Head of caudate nucleus (tissue), 42 donors: ENCODE measurements at places on chromosomes 16 and 17.

DNA sequence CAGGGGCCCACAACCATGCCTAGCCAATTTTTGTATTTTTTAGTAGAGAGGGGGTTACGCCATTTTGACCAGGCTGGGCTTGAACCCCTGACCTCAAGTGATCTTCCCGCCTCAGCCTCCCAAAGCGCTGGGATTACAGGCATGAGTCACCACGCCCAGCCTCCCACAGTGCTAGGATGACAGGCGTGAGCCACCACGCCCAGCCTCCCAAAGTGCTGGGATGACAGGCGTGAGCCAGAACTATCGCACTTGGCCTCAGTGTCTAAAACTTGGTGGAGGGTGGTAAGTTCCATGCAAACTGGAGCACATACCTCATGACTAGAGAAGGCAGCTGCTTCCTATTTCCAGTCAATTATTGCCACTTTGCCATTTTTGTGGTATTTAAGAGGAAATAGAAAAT lies 7.1 kb downstream of the HSD17B2 start:
- DNase-seq: no peak

DNA sequence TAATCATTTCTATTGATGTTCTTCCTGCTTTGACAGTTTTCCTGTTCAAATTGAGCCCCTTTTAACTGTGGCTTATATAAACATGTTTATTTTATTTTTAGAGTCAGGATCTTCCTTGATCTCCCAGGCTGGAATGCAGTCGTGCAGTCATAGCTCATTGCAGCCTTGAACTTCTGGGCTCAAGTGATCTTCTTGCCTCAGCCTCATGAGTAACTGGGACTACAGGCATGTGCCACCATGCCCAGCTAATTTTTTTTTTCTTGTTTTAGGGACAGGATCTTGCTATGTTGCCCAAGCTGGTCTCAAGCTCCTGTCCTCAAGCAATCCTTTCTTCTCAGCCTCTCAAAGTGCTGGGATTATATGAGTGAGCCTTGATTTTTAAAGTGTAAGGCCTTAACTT lies 14.7 kb downstream of the PHKB start:
- no peak for DNase-seq

- DNase-seq: no peak
Measured at GRCh38 chr16:80231888-80232287, 308.9 kb upstream of the DYNLRB2 start.

DNA sequence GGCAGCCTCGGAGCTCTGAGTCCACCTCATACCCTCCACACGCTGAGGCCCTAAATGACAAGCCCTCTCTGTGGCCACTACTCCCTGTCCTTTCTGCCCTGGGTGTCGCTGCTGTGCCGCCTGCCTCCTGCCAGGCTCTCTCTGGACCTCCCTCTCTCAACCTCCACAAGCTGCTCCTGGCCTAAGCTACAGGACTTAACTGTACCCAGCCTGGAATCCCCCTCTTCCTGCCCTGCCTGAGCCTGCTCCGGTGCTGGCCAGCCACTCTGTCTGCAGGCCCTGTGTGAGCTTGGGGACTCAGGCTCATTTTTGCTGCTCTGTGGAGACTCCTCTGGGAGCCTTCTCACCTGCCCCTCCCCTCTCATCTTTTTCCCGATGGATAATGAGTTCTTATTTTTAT lies 21.5 kb downstream of the IFT140 start:
- no peak for DNase-seq

DNA sequence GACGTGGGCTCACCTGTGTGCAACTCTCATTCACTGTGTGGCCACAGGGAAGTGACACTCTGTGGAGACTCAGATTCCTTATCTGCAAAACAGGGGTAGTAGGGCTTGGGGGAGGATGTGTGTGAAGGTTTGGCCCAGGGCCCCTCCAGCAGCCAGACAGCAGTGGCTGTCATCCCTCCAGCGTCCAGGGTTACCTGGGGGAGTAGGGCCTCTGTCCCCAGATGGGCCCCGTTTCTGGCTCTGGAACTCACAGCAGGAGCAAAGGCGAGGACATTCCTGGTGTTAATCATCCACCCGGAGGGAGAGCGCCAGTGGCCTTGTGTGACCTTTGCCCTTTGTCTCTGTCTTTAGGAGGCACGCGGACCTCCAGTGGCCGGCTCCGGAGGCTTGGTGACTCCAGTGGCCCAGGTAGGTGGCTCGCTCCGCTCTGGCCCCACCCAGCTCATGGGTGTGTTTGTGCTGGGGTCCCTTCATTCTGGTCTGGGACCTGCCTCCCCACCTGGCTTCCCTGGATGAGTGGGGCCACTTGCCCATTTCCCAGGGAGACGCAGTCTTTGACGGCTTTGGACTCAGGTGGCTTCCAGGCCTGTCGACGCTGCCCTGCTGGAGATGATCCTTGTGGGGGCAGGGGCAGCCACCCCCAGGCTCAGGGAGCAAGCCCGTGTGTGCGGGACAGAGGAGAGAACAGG lies 166.2 kb downstream of the SEC14L1 start:
- no peak for DNase-seq

DNA sequence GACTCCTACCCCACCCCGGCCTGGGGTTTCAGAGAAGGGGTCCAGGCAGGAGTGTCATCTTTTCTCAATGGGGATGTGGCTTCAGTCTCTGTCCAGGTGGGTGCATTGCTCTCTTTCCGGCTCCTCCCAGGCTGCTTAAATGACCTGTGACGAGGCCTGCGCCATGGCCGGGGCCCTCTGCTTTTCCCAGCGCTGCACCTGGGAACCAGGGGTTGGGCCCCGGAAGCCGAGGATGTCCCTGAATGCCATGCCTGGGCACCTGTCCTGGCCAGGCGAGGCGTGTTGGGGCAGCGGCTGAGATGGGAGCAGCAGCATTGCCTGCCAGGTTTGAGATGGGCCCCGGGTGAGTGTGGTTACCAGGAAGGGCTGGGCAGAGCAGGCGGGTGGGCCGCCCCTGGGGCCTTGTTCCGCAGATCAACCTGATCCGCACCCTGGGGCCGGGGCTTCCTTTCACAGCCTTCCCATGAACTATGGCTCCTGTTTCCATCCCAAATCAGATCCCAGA lies 147.4 kb downstream of the SEC14L1 start:
- no peak for DNase-seq

DNA sequence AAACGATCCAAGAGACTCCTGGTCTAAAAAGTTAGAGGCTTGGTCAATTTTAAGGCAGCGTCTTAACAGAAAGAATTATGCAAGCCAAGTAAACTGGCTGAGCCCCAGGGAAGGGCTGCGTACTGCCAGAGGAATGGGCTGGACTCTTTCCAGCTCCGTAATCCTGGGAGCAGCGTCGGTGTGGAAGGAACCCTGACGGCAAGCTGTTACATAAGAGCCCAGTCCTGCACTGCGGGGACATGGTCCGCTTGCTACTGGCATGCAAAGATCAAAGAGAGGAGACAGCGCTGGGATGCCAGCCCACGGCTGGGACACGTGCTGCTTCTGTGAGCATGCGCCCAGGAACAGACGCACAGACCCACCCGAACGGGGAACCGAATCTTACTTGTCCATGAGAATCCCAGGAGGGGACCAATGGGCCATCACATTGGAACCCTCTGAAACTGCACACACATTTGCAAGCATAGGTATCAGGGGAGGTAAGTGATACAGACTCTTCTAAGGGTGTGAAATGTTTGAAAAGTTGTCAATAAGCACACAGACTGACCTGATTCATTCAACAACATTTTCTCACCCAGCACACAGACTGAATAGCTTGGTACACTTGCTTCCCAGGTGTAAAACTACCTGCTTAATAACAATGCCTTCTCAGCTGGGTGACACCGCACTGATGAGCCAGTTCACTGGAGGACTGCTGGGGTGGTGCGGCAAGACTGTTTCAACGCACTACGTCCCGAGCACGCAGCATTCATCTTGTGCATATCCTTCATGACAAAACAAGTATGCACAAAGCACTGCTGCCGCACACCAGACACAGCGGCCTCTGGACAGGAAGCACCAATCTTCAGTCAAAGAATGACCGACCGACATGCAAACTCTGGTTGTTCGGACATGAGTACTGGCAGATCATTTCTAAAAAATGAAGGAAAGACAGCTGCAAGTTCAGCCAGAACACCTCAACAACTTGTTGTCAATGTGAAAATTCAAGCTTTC lies 94.9 kb downstream of the ANKRD11 start:
- peak; percentile 87 for DNase-seq

- DNase-seq: no peak
Measured at GRCh38 chr16:54862529-54862928, 68.1 kb upstream of the IRX5 start.

DNA sequence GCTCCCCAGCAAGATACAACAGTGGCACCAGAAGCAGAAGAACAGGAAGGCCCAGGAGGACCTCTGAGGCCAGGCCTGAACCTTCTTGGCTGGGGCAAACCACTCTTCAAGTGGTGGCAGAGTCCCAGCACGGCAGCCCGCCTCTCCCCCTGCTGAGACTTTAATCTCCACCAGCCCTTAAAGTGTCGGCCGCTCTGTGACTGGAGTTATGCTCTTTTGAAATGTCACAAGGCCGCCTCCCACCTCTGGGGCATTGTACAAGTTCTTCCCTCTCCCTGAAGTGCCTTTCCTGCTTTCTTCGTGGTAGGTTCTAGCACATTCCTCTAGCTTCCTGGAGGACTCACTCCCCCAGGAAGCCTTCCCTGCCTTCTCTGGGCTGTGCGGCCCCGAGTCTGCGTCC lies 11.9 kb downstream of the CES3 start:
- DNase-seq: no peak

- DNase-seq: no peak
Measured at GRCh38 chr16:85613604-85614337, 649 bp downstream of the GSE1 start.

GRCh38 chr17:81561494-81561885 lies 9.3 kb upstream of the FAAP100 start:
- DNase-seq: no peak

DNA sequence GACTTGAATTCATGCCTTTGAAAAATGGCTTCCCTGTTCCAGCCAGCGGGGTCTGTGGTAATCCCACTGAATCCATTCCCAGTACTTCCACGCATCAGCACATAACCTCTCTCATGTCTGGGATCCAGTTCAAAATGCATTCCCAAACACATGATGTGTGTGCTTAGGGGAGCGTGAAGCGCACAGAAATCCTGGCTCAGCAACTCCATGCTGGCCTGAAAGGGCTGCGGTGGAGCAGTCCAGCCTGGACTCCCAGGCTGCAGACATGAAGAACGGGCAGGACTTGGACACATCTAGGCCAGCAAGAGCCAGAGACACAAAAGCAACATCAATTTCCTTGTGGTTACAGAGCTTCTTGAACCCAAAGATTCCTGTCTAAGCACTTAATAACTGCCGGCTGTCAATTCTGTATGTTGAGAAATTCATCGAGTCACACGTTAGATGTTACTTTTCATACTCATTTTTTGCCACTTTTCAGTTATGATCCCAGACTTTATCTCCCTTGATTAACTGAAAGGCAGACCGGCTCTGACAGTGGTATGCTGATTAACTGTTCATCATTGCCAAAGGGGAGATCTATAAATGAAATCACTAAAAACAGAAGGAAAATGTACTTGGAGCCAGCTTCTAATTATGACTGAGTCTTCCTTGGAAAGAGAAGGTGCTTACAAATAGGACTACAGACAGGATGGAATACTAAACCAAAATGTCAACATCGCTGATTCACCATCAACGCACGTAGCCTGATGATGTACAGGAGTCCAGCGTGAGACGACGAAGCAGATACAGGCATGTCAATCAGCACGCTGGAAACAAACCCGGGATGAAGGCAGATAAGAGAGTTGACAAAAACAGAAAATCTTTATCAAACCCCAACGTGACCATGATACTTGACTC lies 23.0 kb downstream of the NSMCE1 start:
- DNase-seq: no peak

DNA sequence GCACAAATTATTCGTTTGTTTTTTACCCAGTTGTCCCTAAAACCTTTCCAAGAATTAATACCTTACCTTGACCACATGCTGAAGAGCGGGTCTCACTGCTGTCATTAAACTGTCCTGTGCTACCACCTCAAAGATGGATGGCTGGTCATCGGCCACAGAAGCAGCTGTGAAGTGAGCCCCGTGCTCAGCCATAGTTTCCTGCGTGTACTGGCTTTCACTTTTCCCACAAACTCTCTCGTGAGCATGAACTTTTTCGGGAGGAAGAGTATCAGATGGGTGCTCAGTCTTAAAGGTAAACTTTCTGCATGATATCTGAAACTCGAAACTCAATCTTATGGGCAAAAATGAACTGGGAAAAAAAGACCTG lies 558 bp downstream of the PEX12 start:
- no peak for DNase-seq

DNA sequence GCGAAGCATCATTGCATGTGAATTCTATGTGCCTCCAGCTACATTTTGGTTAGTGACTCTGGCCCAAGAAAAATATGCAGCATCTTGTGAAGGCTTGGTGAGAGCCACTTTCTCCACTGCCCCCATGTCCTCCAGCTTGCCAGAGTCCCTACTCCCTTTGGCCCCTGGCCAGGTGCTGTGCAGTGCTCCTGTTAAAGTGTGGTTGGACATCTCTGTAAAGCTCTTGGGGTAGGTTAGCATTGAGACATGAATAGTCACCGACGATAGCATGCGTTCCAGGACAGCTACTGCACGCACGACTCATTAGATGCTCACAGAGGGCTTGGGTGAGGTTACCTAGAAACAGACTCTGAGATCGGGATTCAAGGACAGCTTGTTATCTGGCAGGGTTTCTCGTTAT lies 48.6 kb downstream of the FOXL1 start:
- DNase-seq: no peak

DNA sequence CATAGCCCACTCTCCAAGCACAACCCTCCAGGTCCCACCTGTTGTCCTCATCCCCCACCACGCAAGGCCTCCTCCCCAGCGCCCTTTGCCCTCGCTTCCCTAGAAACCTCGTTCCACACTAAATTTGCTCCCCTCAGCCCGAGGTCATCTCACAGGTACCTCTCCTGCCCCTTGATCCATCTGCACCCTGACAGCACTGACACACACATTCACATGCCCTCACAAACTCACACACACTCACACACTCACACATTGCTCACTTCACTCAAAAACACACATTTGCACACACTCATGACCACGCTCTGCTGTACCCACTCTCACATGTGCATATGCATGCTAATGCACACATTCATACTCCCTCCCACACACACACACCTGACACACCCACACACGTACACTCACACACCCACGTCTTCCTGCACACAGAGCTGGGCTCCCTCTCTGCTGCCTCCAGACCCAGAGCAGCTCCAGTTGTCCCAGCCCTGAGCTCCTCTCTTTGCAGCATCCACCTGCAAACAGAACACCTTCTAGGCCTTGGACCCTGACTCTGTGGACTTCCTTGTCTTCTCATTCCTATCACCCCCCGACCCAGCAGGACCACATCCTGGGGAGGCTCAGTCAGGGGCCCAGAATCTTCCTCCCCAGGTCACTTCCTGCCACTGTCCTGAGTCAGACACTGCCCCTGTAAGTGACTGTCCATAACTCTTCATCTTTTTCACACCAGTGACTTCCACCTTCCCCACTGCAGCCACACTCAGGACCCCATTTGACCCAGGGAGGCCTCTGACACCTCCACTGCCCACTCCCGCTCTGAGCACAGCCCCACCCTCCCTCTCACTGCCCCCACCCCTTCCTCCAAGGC lies 4.9 kb downstream of the ASGR2 start:
- no peak for DNase-seq
